ENCODE measurements at places on chromosomes 11 and 22.

GRCh38 chr11:1888347-1888753, 3.3 kb downstream of the PRR33 start:
- no peak for DNase-seq

- no peak for DNase-seq
These were observed 16.1 kb downstream of the TMPRSS5 start for GRCh38 chr11:113689768-113690618.

- no peak for DNase-seq
These were observed 141.7 kb downstream of the CHST1 start for GRCh38 chr11:45523760-45524159.

- no peak for DNase-seq
These were observed 2.8 kb upstream of the SYTL2 start for GRCh38 chr11:85813721-85814120.

DNA sequence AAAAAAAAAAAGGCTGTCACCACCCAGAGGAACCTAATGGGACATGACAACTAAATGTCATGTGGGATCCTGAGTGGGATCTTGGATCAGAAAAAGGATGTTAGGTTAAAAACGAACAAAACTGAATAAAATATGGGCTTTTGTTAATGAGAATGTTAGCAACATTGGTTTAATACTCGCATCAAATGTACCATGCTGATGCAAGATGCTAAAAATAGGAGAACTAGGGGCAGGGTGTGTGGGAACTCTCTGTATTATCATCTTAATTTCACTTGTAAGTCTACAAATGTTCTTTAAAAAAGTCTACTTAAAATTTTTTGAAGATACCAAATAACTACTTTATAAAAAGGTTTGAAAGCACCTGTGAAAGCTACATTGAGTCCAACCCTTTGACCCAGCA, 88.8 kb upstream of the PRR5 start:
- no peak for DNase-seq

DNA sequence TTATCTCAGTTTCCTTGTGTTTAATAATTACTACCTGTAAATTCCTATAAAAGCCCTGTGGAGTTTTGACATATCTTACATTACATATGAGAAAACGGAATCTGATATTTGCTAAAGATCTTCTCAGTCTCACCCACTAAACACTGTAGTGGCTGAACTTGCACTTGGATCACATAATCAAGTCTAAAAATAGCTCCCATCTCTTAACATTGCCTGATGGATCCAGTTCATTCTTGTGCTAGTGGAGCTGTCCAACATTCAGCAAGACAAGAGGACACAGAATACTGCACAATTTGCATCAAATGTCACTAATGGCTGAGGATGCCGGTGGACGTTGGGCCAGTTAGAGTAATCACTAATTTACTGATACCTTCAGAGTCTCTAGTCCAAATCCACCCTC, 569.9 kb upstream of the ANO5 start:
- no peak for DNase-seq

DNA sequence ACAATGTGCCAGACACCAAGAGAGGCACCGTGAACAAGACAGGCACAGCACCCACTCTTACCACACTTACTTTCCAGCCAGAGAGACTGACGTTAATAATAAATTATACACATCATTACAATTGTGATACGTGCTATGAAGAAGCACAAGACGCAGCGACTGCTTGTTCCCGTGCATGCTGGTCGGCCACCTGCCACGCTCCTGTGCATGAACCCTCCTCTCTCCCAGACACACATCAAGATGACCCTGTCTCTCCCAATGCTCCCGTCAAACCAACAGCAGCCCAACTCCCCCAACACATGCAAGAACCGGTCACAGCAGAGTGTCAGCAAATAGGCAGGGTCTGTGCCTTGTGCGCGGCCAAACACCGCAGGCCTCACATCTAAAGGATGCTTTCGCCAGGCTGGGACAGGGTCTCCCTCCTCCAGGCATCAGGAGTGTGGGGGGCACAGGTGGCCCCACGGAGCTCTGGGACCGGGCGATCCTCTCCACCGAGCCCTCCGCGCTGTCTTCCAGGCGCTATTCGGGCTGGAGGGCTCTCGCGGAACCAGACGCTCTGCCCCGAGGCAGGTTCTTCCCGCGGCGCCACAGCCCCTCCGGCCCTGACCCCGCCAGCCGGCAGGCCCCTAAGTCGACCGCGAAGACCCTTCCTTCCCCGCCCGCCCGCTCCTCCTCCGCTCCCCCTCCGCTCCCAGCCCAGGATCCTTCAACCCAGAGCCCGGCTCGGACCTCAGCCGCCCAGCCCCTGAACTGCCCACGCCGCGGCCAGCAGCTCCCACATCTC, 533 bp downstream of the SERGEF start:
- DNase-seq = peak; percentile 32

- DNase-seq = no peak
These were observed 87.2 kb downstream of the MYO18B start for GRCh38 chr22:25829237-25829636.

GRCh38 chr22:18066181-18066859, 11.5 kb upstream of the PEX26 start:
- DNase-seq = no peak

GRCh38 chr11:28834877-28835276, 726.7 kb downstream of the METTL15 start:
- peak; percentile 81 for DNase-seq

- DNase-seq = peak; percentile 63
These were observed 116.3 kb downstream of the TIMP3 start for GRCh38 chr22:32917577-32918354.

DNA sequence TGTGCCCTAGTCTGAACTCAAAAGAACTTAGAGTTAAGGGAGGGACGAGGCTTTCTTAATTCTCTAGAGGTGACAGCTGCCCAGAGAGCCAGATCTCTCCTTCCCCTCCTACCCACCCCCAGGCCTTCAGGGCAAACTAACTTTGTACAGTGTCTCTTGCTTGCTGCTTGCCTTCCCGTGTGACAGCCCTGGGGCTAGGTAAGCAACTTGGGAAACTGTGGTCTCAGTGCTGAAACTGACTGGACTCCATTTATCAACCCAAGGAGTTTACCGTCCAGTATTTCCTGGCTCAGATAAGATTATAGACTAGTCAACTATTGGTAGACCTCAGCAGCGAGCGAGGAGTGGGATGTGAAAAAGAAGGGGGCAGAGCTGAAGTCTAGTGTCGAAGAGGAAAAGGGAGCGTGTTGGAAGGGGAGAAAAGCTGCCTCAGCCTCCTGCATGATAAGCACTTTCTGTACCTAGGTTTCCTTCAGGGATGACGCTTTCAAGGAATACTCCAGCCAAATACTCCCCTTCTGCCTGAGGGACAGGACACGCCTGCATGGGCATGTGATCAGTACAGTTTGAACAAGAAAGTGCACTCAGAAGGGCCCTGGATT, 43.3 kb upstream of the WEE1 start:
- DNase-seq = no peak

GRCh38 chr11:2258501-2259465, 11.6 kb downstream of the ASCL2 start:
- DNase-seq = no peak

DNA sequence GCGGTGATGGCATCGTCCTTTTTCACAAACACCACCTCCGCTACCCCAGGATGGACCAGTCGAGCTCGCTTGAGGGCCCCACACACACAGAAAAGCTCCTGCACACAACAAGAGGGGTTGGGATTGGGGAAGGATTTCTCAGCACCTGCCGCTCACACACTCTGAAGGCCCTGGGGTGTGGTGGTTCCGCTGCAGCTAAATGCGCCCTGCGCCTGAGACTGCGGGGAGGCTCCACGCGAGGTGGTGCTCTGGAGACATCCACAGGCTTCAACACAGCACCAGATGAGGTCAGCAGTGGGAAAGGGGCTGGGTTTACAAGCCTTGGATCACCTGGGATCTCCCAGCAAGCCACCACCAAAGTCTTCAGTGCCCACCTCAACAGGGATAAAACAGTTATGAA, 22.7 kb downstream of the POLDIP3 start:
- DNase-seq = no peak

GRCh38 chr11:2835296-2835695, 50.3 kb downstream of the CDKN1C start:
- peak; percentile 10 for DNase-seq

DNA sequence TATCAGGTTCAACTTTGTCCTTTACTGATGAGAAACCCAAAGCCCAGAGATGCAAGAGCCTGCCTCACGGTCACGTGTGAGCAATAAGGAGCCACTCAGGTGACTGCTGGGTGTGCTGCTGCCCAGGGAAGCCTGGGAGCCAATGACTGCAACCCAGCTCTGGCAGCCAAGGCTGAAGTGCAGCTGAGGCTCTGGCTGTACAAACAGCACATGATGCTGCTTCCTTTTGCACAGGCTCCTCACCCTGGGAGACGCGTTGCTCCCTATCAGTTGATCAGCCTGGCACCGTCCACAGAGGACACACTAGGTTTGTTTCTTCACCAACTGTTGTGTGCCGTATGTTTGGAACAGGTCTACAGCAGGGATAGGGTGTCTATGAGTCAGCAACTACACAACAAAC, 168.7 kb downstream of the EFCAB6 start:
- DNase-seq = no peak

GRCh38 chr22:50317178-50317577, 9.6 kb downstream of the DENND6B start:
- DNase-seq = no peak

Data from choroid plexus epithelial cell (primary cell).